ENCODE measurements at places on chromosomes 11 and 22. TPM values are rescaled to one million over a fixed set of nuclear protein-coding genes. Genes with fewer than 3 reads are reported as not detected.

Gene TMEM134
- polyA plus RNA-seq = 30.6 TPM

- DNase-seq = no peak
These were observed 22.0 kb downstream of the MMP20 start for GRCh38 chr11:102603091-102603490.

Gene RNF215
- 15.8 TPM for polyA plus RNA-seq

DNA sequence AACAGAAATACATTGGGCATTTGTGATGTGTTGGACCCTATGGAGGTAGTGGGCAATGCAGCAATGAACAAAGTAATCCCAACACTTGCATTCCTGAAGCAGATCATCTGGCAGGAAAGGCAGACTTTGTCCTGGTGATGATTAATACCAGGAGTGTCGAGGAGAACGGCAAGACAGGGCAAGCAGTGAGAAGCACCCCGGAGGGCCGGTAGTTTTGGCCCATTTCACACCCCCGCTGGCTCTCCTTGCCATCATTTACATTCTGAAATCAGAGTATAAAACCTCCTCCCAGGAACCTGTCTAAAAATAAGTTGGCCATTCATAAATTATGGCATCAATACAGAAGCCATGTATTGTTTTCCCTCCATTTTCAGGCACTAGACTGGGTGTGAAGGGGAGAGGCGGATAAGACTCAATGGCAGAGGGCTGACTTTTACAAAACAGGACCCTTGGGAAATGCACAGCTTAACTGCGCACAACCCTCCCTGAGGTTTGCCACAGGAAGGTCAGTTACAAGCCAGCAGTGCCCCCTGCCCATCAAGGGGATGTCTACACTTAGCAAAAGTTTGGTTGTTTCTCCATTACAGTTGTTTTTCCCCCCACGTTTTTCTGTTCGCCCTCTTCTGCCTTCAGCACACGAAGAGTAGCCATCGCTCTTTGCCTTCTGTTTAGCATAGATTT is 55.6 kb downstream of the OPCML start:
- DNase-seq = no peak

DNA sequence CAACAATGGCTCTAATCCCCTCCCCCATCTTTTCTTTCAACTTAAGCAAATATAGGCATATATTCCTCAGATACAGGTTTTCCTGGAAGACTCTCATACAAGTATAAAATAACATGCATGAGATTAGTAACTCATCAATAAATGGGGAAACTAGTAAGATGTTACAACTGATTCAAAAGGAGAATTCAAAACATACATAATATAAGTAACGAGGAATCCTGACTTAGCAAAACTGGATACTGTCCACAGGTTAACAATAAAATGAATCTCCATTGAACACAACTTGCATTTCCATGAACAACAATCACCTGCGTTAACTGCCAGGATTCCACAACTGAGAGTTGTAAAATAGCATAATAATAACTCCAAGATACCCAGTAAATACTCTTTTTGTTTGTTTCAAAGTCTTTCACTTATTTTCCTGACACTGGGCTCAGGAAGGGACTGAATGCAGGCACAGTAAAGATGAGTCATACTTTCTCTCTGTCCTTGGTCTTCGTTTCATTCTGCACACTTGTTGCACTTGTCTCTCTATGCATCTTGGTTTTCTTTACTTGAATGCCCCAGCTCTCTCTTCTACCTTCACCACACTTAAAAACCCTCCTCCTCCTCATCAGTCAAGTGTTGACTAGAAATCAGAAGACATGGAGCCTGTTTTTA is 8.1 kb downstream of the APIP start:
- DNase-seq = no peak

GRCh38 chr11:22711071-22711770 is 44.8 kb downstream of the GAS2 start:
- DNase-seq = no peak

DNA sequence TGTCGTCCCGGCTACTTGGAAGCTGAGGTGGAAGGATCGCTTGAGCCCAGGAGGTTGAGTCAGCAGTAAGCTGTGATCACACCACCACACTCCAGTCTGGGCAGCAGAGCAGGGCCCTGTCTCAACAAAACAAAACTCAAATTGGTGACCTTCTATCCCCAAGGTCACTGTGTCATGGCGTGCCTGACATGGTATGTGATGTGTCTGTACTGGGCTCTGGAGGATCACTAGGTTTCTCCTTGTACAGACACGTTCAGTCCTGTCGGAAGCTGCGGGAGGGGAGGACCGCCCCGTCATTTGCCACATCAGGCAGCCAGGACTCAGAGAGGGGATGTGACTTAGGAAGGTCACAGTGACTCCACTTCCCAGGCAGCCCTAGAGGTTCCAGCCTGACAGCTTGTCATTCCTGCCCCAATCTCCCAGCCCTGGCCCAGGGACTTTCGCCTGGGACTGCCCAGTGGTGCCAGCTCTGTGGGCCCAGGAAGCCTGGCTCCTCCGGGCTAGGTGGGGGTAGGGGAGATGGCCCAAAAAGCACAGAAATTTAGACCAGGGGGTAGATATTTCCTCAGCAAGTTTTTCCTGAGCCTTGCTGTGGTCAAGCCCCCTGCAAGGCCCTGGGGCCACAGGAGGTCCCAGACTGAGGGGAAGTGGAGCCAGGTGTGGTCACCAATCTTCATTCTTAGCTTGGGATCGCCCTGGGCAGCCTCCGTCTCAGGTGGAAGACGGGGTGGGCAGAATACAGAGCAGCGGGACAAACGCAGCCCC is 53.2 kb downstream of the TRIOBP start:
- no peak for DNase-seq

- DNase-seq = no peak
These were observed 45.2 kb downstream of the TBX1 start for GRCh38 chr22:19805821-19806212.

Gene OR6A2
- 0.04 TPM for polyA plus RNA-seq

- DNase-seq = no peak
These were observed 85.1 kb downstream of the CEP164 start for GRCh38 chr11:117412653-117413275.

DNA sequence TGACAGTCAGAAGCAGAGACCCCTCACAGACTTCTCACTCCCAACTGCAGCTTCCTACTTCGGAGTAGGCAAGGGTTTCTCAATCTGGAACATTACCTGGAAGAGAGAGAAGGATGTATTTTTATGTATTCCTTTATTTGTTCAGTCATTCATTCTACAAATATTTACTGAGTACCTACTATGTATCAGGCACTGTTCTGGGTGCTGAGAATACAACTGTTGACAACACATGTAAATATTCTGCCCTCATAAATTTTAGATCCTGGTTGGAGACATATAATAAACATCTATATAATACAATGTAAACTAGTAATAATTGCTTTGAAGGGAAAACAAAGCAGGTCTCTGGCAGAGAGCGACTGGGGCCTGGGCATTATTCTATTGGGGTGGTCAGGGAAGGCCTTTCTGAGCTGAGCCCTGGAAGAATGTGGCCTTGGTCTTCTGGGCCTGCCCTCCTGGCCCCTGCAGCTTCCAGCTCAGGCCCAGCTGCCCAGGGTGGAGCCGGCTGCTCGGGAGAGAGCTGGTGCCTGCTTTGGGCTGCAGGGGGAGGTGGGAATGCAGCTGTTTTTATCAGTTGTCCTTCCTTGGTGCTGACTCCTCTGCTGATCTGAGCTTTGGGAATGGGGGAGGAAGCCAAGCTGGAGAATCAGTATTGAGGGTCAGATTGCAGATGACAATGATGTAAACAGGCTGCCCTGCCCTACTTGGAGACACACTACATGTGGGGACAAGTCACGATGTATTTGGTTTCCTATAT is 46.8 kb downstream of the PKNOX2 start:
- no peak for DNase-seq

Gene CHRM1
- not detected for polyA plus RNA-seq

- DNase-seq = no peak
These were observed 241.6 kb downstream of the SWAP70 start for GRCh38 chr11:9905501-9905951.

DNA sequence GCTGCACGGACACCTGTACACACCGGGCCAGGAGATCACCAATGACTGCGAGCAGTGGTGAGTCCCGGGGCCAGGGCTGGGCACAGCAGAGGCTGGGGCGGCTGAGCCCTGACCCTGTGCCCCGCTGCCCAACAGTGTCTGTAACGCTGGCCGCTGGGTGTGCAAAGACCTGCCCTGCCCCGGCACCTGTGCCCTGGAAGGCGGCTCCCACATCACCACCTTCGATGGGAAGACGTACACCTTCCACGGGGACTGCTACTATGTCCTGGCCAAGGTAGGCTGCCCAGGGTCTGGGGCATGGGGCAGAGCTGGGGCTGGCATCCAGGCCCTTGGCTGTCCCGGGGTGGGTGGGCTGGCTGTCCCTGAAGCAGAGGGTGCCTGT is 7.7 kb downstream of the MUC2 start:
- no peak for DNase-seq

DNA sequence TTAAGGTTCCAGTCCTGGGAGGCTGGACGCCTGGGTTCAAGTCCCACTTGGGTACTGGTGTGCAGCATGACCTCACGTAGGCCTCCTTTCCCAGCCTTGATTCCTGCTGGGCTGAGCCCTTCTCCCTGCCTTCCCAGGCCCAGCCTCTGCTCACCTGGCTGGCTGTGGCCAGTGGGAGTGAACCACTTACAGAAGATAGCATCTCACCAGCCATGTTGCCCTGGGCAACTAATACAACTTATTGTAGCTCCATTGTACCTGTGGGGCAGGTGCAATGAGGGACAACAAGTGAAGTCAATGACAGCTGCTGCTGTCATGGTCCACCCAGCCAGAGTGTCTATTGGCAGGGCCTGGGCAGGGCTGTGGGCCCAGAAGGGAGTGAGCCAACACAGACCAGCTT is 48.4 kb upstream of the MPEG1 start:
- DNase-seq = no peak

Gene OR4D6
- not detected for polyA plus RNA-seq

Gene TNNT3
- polyA plus RNA-seq = not detected

GRCh38 chr11:70575396-70576060 is 177.2 kb downstream of the CTTN start:
- DNase-seq = no peak

Gene XKR3
- not detected for polyA plus RNA-seq

Gene SEC14L6
- polyA plus RNA-seq = 0.09 TPM

DNA sequence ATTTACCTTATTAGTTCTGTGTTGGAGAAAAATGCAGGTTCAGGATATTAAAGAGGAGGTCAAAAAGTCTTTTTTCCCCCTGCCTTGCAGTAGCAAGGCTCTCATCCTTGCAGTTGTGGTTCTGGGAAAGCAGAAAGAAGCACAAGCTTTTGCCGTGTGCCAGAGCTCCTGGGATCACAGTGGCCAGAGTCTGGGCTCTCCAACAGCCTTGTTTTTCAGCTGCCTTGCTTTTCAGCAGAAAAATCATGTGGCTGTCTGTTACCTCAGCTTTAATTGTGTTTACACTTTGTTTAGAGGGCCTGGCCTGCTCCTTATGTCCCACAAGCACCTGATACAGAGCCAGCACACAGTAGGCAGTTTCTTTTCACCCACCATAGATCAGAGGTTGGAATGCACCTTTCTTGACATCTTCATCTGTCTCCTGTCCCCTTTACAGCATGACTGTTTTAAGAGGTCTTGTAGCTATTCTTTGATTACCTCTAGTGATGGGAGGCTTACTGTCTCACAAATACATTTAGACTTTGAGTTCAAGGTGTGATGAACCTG is 67.5 kb downstream of the TEAD1 start:
- DNase-seq = no peak

DNA sequence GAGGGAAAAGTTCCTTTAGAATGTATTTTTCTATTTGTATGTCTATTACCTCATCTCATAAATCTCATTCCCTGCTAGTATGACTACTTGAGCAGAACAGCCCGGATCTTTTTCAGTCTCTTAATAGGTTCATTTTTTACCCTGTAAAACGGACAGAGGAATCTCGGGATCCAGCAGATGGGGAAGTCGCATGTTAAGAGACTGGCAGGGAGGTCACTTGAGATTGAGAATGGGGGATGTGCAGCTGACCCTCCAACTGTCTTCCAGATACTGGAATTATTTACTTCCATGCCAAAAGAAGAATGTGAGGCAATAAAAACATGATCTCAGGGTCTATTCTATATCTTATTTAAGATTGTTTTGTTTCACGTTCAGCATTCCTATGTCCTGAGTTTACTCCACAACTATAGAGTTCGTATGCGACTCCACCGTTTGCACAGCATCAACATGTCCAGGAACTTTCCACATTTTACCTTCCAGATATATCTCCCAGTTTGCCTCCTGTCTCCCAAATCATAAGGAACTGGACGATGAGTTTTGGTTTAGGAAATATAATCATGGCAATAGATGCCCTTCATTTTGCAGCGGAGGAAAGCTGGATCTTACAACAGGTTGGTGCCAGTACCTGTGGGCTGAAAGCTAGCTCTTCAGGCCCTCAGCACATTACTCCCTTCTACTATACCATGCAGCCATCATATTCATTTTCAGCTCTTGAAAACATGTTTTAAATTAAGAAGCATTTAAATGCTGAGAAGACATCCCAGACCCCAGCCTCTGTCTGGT is 181.5 kb downstream of the MAML2 start:
- DNase-seq = no peak

DNA sequence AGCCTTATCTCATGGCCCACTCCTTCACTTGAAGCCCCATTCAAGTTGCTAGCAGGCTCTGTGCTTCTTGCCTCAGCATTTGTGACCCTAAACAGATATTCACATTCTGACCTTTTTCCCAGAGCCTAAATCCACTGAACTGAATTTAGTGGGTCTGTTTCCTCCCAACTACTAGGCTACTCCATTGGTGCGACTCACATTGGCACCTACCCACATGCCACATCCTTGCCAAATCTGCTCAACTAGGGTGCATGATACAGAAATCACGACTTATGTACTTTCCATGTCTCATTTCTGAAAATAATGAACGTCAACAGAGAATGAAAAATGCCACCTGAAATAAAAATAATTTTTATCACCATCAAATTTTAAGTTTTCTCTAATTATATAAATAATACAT is 8.4 kb upstream of the MMP12 start:
- DNase-seq = no peak

Gene ZFP91
- polyA plus RNA-seq = 33.5 TPM

- DNase-seq = peak; percentile 30
These were observed 81.1 kb downstream of the BMAL1 start for GRCh38 chr11:13358596-13359270.

- no peak for DNase-seq
These were observed 14.4 kb upstream of the EHF start for GRCh38 chr11:34606326-34607120.

- DNase-seq = peak; percentile 95
These were observed 68.1 kb downstream of the CSTPP1 start for GRCh38 chr11:47004595-47005033.

Gene C11orf42
- polyA plus RNA-seq = not detected

Data from BJ (cell line).